Activated CD8-positive, alpha-beta memory T cell treated with anti-CD3 and anti-CD28 coated beads for 4 hours (primary cell): ENCODE measurements at places on chromosomes 4 and X.

DNA sequence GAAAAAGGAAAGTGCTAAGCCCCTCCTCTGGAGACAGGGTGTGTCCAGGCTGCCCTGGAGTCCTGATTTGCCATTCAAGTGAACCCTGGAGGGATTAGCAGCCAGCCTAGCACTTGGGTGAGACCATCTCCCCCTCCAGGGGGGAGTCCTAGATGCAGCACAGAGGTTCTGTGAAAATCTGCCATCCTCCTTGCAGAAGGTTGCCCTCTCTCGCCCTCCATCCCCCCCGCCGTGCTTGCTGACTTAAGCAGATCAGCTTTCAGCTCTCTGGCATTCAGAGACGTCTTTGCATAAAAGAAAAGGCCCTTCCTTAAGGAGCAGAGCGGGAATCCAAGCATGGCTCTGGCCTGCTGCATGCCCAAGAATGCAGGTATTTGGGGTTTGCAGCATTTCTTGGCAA is 102.1 kb upstream of the SCML1 start:
- DNase-seq: no peak

- no peak for DNase-seq
Observed at GRCh38 chr4:3753726-3754412, 12.3 kb upstream of the ADRA2C start.

DNA sequence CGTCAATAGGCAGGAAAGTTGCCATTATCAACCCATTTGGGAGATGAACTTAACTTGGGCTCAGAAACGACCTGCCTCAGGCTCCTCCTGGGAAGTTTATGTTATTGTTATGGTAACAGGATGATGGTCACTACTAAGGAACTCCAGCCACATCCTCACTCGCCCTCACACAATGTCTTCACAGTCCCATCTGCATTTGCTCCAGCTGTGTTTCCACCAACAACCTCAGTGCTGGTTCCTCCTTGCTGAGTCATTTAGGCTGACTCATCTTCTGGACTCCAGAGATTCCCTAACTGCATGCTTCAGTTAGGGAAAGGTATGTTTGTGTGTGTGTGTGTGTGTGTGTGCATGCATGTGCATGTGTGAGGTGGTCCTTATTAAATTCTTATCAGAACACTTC is 293.4 kb upstream of the BOD1L1 start:
- DNase-seq: no peak

DNA sequence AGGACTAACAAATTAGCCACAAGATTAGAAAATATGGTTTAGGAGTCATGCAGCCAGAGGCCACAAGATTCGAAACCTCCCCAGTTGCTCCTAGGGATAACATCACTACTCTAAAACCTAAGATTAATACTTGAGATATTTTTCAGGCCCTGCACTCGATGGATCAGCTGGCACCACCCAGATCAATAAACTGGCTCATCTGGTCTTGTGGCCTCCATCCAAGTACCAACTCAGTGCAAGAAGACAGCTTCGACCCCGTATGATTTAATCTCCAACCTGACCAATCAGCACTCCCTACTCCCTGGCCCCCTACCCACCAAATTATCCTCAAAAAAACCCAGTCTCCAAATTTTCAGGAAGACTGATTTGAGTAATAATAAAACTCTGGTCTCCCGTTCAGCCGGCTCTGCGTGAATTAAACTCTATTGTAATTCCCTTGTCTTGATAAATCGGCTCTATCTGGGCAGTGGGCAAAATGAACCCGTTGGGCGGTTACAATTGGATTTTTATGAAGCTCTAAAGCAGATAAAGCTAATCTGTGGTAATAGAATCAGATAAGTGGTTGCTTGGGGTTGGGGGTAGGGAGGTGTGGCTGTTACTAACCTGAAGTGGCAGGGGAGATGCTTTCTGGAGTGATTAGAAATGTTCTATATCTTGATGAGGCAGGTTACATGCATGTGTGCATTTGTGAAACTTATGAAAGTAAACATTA is 91.8 kb upstream of the ATXN3L start:
- no peak for DNase-seq

GRCh38 chr4:68021185-68021584 is 57.9 kb upstream of the TMPRSS11A start:
- DNase-seq: no peak

GRCh38 chrX:2351321-2351720 is 149.5 kb downstream of the DHRSX start:
- no peak for DNase-seq

DNA sequence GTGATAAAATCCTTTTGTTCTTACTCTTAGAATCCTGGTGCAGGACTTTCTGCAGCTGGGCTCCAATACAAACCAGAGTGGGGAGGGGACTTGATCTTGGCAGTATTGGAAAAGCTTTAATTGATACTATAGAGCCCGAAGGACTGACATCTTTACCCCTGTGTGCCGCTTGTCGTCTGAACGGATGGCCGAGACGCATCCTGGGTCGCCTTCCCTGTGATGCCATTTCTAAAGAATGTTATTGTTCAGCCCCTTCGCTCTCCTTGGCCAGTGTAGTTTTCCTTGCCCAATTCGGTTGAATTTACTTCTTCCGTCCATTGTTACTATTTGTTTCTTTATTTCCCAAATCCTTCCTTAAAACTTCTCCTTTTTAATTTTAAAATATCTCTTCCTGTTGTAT is 80.9 kb downstream of the CLDN34 start:
- DNase-seq: no peak

DNA sequence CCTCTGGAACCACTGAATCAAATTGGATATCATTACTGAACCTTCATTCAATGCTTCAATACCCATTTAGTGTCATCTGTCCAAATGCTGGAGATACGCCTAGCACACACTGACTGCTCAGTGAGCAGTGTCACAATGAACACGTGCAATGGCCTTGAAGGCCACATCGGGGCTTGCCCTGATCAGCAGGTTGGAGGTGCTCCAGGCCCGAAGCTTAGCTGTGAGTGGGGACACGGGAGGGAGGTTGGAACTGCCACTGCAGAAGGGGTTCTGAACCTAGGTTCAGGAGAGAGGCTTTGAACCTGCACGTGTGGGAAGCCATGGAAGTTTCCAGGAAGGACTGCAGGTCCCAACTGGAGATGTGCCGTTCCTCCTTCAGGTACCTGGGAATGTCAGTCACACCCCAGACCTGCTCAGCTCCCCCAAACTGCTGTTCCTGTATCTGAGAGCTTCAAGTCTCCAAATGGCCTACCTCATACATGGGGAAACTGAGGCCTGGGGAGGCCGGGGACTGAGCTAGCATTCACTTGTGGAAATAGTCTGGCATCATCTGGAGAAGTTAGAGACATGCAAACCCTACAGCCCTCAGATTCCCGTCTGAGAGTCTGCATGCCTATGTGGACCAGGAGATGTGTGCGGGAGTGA is 1.9 kb upstream of the WAS start:
- no peak for DNase-seq

DNA sequence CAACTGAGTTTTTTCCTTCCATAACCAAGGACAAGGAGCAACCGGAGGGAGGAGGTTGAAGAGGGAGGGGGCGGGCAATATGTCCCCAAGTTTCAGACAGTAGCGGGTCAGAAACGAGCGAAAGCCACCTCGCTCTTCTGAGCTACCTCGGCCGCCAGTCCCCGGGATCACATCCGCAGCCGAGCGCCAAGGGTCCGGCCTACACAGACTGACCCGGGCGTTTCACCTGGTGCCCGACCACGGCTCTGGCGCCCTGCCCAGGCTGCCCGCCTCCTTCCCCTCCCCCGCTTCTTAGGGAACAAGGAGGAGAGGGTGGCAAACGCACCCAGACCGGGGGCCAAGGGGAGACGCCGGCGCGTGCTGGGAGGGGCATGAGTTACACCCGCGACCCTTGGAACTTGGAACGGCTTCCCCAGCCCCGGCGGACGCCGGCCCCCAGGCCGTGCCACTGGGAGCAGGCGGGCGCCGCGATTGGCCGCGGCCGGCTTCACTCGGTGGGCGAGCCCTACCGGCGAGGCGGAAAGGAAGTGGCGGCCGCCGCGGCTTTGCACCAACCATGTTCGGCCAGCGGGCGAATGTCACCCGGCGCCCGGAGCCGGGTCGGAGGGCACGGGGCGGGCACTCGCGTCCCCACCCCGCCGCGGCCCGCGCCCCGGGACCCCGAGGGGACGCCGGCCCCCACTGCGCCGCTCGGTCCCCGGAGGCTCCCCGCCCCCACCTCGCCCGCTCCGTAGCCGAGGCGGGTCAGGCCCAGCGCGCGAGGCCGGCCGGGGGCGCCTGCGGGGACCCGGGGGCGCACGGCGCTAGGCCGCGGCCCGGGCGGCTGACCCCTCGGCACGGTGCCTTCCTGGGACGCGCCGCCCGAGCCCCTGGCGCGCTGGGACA is 1.5 kb downstream of the IRF2 start:
- peak; percentile 19 for DNase-seq

DNA sequence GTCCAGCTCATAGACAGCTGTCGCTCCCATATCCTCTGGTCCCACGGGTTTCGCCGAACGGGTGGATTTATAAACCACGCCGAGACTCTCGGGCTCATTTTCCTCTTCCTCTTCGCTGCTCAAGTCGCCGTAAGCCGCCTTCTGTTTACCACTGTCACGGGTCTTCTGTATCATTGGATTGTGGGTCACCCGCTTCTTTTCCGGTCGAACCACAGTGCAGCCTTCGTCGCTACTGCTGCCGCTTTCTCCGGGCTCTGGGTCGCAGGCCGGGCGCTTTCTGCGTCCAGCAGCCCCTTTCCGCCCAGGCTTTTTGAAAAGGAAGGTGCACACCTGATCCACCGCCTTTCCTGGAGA is 311 bp downstream of the RNF113A start:
- DNase-seq: no peak

DNA sequence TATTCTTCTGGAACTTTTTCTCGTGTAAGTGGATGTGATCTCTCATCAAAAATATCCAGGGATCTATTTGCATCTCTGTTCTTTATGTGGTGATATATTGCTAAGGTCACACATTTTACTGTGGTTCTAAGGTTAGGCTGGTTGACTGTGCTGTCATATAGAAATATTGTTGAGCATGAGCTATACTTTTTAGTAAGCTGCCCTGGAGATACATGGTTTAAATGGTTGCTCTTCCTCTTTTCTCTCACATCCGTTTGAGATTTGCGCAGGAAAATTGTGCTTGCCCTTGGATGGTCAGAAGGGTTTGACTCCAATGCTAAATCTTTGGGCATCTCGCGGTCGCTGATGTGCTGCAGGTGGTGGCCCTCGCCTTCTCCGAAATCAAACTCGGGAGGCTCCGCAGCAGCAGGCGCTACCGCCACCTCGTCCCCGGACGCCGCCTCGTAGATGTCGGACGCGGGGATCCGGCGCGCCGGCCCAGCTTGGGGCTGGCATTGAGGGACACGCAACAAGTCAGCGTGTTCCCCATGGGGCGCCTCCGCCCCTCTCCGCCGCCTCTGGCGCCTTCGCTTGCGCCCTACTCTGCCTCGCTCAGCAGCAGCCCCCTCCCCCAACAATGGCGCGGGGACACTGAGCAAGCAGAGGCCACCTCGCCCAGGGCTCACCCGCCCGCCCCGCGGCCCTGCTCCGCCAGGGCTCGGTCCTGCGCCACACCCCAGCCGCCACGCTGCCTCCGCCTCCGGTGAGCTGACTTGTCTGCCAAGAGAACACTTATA is 154.5 kb downstream of the MSN start:
- DNase-seq: no peak

GRCh38 chrX:9393571-9393970 is 71.3 kb upstream of the TBL1X start:
- no peak for DNase-seq

DNA sequence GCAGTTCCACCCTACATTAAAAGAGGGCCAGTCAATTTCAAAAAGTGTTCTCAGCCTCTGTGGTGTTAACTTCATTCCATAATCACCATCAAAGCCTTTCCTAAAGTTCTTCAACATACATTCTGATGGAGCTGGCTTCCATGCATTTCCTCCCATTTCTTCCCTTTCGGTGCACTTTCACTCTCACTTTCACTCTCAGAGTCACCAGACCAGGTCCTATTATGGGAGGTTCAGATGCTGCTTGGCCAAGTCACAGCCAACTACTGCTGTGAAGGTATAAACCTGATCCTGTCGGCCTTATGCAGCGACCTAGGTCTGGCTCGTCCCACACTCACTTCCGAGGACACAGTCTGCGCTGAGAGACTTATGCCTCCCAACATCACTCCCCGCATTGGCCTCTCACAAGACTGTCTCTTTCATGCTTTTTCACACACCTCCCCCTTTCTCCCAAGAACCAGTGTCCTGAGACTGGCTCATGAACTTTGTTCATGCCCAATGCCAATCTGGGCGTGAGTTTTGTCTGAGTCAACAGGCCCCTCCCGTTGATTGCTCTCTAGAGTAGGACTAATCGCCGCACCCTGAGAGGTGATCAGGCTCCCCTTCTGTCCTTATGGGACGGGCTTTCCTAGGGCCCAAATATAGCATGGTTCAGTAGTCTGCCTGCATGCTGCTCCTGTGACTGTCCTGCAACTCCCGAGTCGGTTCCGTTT is 60.8 kb upstream of the XAGE1B start:
- no peak for DNase-seq

GRCh38 chr4:48329976-48330375 is 11.4 kb upstream of the SLAIN2 start:
- DNase-seq: no peak

DNA sequence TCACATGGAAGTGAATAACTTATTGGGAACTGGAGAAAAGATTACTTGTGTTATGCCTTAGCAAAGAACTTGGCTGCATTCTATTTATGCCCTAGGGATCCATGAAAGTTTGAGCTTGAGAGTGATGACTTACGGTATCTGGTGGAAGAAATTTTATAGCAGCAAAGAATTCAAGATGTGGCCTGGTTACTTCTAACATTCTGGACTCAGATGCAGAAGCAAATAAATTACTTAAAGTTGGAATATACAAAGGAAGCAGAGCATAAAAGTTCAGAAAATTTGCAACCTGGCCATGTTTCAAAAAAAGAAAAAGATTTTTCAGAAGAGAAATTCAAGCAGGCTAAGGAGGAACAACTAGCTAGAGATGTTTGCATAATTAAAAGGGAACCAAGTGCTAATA is 252.3 kb upstream of the WDFY3 start:
- DNase-seq: no peak

- DNase-seq: no peak
Observed at GRCh38 chrX:155115174-155115819, 44.0 kb downstream of the BRCC3 start.

DNA sequence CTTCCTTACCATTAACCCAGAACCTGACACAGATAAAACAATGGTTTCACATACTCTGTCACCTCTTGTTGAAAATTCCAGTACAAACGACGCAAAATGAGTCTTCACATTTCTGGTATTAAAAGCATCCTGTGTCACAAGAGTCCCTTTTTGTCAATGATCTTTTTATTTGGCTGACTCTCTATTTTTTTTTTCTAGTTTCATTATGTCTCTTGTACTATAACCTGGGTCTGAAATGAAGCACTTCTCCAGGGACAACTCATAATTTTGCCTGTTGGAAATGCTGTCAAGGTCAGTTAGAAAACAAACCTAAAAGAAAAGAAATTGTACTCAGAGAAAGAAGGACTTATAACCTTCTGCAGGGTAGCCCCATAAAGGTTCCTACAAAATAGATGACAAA is 93.1 kb downstream of the NR3C2 start:
- DNase-seq: no peak

GRCh38 chr4:146159384-146160058 is 16.0 kb upstream of the LSM6 start:
- DNase-seq: no peak

GRCh38 chr4:30610361-30610760 is 109.8 kb upstream of the PCDH7 start:
- DNase-seq: no peak
